Astrocyte (in vitro differentiated cells and primary cell): ENCODE measurements at places on chromosomes 4 and X. TPM values are rescaled to one million over a fixed set of nuclear protein-coding genes. Genes with fewer than 3 reads are reported as not detected.
A peak's percentile ranks its signal among the peaks of the same experiment; 100 is the strongest.

The ZNF732 gene
- 1.2 and 1.4 TPM in 2 replicates for total RNA-seq

GRCh38 chr4:78666830-78667258, 109.3 kb upstream of the BMP2K start:
- no peak for DNase-seq
- no peak overlapping the region for H3K27ac ChIP-seq
- H3K36me3 ChIP-seq: no peaks in the 10 kb centered on the region
- no peaks in the 10 kb centered on the region for H3K27me3 ChIP-seq
- H3K4me1 ChIP-seq: peaks cover 6% of the 10 kb centered on the region
- no peak overlapping the region for H3K4me3 ChIP-seq

The SHOX gene
- not detected in 2 replicates for total RNA-seq

DNA sequence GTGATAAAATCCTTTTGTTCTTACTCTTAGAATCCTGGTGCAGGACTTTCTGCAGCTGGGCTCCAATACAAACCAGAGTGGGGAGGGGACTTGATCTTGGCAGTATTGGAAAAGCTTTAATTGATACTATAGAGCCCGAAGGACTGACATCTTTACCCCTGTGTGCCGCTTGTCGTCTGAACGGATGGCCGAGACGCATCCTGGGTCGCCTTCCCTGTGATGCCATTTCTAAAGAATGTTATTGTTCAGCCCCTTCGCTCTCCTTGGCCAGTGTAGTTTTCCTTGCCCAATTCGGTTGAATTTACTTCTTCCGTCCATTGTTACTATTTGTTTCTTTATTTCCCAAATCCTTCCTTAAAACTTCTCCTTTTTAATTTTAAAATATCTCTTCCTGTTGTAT, 80.9 kb downstream of the CLDN34 start:
- peak overlapping the region; percentile 5 for H3K4me3 ChIP-seq
- peaks cover 9% of the 10 kb centered on the region for H3K4me1 ChIP-seq
- H3K27ac ChIP-seq: no peak overlapping the region
- no peaks in the 10 kb centered on the region for H3K36me3 ChIP-seq

The MSANTD1 gene
- 1.4 and 1.6 TPM in 2 replicates for total RNA-seq

GRCh38 chr4:77395481-77395880, 210.1 kb upstream of the CXCL13 start:
- no peak overlapping the region for H3K4me3 ChIP-seq
- DNase-seq: no peak
- H3K27ac ChIP-seq: no peak overlapping the region
- no peaks in the 10 kb centered on the region for H3K4me1 ChIP-seq

- no peak overlapping the region for H3K4me3 ChIP-seq
- DNase-seq: no peak
- H3K4me1 ChIP-seq: peaks cover 4% of the 10 kb centered on the region
- no peaks in the 10 kb centered on the region for H3K27me3 ChIP-seq
- H3K27ac ChIP-seq: no peak overlapping the region
- no peaks in the 10 kb centered on the region for H3K36me3 ChIP-seq
Observed at GRCh38 chrX:23981711-23982110, 45.3 kb downstream of the KLHL15 start.

DNA sequence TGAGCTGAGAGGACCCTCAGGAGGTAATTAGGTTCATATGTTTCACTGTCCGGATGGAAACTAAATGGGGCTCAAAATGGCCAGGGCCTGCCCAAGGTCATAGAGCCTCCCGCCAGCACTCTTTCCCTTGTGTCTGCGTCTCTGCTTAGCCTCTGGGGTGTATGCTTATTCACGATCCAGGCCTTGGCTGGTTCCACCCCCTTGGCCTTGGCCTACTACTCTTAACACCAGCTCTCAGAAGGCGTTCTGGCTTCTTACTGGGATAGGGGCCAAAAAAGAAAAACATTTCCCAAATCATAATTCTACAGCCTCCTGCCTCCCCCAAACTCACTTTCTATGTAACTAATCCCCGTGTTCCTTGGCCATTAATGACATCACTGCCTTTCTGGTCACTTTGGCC, 68.8 kb downstream of the RTL5 start:
- H3K27ac ChIP-seq: no peak overlapping the region
- H3K4me1 ChIP-seq: no peaks in the 10 kb centered on the region
- no peaks in the 10 kb centered on the region for H3K27me3 ChIP-seq
- H3K4me3 ChIP-seq: no peak overlapping the region
- no peak for DNase-seq
- no peaks in the 10 kb centered on the region for H3K36me3 ChIP-seq
